ENCODE measurements at places on chromosomes 7 and 10. TPM values are rescaled to one million over a fixed set of nuclear protein-coding genes. Genes with fewer than 3 reads are reported as not detected.

GRCh38 chr10:102327002-102327401 is 68.5 kb upstream of the NFKB2 start:
- no peak for DNase-seq

The FAM20C gene
- 24.8 TPM for total RNA-seq

- DNase-seq: no peak
These were observed 2.2 kb downstream of the C10orf67 start for GRCh38 chr10:23342213-23342884.

DNA sequence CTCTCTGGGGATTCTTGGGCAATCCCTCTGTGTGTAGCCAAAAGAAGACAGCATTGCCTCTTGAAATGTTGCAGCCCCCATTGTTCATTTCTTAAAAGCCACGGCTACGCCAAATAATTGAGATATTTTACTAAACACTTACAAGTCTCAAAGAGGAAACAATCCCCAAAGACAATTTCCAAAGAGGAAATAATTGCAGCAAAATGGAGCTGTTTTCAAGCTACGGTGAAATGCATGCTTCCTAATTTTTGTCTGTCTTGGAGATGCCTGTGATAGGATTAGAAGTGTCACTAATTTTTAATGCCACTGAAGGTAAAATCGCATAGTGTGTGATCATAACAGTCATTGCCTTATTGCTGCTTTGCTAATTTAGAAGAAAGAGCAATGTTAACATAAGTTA is 72.9 kb upstream of the NAMPT start:
- DNase-seq: no peak

GRCh38 chr7:148838905-148839304 is 45.2 kb downstream of the EZH2 start:
- DNase-seq: no peak

The PTPRZ1 gene
- total RNA-seq: 230 TPM

The CYP3A4 gene
- total RNA-seq: not detected

GRCh38 chr7:29780346-29780745 is 26.0 kb upstream of the WIPF3 start:
- DNase-seq: no peak

The CYREN gene
- 70.6 TPM for total RNA-seq

GRCh38 chr10:48522011-48522765 is 82.7 kb downstream of the ARHGAP22 start:
- no peak for DNase-seq

DNA sequence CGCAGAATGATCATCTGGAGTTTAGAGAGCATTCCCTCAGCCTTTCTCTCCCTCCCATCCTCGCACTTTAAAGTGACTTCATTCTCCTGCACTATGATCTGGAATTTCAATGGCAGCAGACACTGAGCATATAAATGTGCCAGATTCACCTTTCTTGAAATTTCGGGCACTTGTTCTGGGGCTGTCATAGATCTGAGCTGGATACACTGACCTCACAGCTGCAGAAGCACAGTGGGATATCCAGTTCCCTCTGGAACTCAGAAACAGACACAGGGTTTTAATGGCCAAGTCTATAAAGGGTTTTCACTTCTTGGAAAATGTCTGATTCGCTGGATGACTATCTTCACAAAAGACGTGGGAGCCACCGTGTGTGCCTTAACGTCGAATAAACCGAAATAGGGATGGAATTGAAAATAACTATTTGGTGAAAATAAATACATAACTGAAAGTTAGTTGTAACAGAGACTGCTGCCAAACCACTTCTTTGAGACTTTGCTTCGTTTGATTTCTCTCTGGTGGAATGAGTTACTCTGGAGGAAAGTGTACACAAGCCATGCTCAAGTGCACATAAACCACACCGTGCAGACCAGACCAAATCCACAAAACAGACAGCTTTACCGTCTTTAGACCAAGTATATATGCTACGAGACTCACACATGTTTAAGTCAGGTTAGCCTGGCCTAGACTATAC is 126.1 kb downstream of the SVIL start:
- no peak for DNase-seq

The ITPRID1 gene
- 0.45 TPM for total RNA-seq

The NODAL gene
- 29.9 TPM for total RNA-seq

DNA sequence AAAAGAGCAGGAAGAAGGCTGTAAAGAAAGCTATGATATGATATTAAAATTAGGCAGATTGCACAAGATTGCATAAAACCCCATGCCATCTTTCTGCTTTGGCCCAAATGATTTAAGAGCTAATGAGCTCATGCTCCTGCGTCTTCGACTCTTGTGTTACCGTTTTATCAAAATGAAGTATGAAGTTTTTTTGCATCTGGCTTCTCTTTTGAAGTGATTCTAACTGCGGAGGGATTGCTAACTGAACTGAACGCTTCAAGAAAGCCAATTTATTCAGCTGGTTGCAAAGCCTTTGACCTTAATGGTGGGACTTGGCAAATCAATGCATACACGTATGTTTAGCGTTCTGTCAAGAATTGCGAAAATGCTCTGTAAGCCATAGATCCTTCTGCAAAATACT is 282.9 kb downstream of the TWIST1 start:
- no peak for DNase-seq

DNA sequence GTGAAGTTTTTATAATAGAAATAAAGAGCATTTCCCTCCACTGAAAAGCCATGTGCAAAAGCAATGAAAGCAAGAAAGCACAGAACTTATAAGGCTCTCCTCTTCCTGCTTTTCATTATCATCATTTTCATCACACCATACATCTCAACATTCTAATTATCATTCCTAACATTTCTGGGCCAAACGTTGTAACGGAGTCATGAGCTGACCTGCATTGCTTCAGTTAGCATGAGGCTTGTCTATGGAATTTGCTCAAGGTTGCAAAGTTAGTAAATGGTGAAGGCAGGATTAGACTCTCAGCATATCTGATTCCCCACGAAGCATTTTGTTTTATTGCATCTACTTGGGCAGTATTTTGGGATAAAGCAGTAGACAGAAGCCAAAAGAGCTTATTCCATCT is 11.4 kb downstream of the SCIN start:
- DNase-seq: no peak

The CALCR gene
- total RNA-seq: 1.4 TPM

DNA sequence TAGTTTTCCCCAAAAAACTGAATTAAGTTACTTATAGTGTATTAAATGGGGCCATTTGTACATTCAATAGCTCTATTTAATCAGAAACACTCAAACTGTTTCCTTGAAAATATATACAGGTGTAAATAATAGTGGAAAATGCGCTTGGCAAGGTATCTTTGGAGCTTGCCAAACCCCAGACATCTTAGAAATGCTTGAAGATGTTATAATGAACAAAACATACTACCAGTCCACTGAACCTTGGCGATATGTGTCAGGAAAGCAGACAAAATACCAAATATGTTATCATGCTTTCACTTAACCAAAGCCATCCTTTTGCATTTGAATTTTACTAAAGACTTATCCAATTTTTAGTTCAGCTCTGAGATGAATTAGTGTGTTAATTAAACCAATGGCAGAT is 352.7 kb upstream of the SEMA3A start:
- DNase-seq: no peak

DNA sequence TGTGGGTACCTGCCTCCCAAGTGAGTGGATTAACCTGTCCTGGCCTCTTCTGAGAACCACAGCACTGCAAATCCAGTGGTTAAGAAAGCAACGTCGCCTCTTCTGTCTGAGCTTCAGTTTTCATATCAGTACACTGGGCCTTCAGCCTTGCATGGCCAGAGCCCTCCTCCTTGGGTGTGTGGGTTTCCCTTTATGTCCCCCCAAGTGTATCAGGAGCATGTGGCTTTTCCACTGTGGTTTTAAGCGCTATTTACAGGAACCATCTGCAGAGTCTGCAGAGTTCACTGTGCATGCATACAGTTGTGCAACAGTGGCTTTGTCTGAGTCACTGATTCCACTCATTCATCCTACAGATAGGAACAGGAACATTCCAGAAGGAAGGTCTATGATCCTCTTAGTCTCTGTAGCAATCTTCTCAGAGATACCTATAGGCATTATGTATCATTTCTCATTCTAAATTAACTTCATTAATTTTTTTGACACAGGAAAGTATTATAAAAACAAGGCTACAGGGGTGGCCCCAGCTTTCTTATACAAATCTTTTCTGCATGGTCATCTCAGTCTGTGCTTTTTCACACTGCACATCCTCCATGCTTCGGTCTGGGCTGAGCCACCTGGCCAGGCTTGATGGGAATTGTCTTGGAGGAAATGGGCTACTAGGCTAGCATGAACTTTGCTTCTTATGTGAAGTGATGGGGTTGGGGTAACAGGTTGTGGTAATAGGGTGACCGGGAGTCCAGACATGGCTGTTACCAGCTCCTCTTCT is 17.1 kb downstream of the MBL2 start:
- no peak for DNase-seq

- no peak for DNase-seq
These were observed 143.2 kb downstream of the SRPK2 start for GRCh38 chr7:105245398-105246114.

DNA sequence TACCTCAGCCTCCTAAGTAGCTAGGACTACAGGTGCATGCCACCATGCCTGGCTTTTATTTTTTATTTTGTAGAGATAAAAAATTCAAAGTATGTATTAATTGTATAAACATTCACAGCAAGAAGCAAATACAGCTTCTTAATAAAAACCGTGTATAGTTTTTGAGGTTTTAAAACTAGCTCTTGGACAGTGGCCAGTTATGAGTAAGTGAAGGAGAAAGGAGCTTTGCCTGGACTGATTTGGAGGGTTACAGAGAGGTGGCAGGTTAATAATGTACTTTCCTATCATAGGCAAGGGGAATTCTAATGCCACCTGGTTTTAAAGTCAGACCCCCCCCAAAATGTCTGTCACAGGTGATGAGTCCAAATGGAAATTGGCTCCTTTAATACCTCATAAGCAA is 43.4 kb downstream of the ZNRF2 start:
- no peak for DNase-seq

GRCh38 chr7:18541871-18542212 is 46.3 kb downstream of the HDAC9 start:
- no peak for DNase-seq

GRCh38 chr7:26507108-26507987 is 215.7 kb downstream of the SNX10 start:
- DNase-seq: no peak

- peak; percentile 83 for DNase-seq
These were observed 621.2 kb downstream of the SDK1 start for GRCh38 chr7:3922175-3922635.

The MMP21 gene
- not detected for total RNA-seq

The FBXO24 gene
- 2.4 TPM for total RNA-seq

The NXPH1 gene
- total RNA-seq: 5.2 TPM

- DNase-seq: no peak
These were observed 902 bp upstream of the CLDN15 start for GRCh38 chr7:101238226-101239182.

DNA sequence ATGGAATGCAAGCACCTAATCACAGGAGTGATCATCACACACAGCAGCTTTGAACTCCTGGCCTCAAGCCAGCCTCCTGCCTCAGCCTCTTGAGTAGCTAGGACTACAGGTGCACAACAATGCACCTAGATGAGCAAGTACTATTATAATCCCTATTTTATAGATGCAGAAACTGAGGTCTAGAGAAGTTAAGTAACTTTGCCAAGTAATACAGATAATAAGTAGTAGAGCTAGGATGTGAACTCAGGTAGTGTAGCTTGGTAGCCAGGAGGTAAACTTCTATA is 33.7 kb downstream of the DNAJC12 start:
- no peak for DNase-seq

The OR2A1 gene
- 0.10 TPM for total RNA-seq

The CPN1 gene
- not detected for total RNA-seq

The FKBP6 gene
- total RNA-seq: not detected

GRCh38 chr10:125881192-125881591 is at the start of gene DHX32:
DHX32 (minus strand) TSS chr10:125881292; CDS start chr10:125880824, 468 bp downstream.
- DNase-seq: peak; percentile 91

DNA sequence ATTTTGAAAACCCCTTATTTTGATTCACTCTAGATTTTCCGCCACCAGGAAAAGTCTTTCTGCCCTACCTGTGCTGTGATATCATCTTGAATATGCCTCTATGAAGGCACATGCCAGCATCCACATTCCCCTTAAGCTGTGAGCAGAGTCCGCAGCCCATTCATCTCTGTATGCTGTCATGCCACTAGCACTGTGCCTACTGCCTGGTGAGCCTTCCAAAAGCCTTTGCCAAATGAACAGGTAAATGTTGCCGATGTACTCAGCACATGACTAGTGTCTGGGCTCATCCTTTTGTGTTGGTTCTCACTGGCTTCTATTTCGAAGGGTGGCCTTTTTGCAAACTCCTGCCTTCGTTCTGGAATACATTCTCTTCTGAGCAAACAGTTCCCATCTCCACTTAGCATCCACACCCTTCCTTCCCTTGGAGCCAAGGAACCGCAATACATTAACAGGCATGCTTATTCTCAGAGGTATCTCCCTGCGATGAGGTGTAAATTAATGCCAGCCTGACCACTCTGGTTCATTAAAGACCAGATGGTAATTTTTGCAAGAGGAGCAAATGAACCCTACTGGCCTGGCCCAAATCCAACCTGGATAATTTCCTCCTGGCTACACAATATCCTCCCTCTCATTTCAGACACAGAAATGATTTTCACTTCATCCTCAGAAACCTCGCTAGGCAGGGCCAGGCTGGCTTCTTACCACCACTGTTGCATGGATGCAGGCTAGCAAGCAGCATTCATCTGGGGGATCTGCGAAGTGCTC is 339.7 kb upstream of the NFE2L3 start:
- no peak for DNase-seq

GRCh38 chr10:100334762-100335161 is 4.7 kb upstream of the PKD2L1 start:
- DNase-seq: no peak

The SLC13A1 gene
- total RNA-seq: not detected

DNA sequence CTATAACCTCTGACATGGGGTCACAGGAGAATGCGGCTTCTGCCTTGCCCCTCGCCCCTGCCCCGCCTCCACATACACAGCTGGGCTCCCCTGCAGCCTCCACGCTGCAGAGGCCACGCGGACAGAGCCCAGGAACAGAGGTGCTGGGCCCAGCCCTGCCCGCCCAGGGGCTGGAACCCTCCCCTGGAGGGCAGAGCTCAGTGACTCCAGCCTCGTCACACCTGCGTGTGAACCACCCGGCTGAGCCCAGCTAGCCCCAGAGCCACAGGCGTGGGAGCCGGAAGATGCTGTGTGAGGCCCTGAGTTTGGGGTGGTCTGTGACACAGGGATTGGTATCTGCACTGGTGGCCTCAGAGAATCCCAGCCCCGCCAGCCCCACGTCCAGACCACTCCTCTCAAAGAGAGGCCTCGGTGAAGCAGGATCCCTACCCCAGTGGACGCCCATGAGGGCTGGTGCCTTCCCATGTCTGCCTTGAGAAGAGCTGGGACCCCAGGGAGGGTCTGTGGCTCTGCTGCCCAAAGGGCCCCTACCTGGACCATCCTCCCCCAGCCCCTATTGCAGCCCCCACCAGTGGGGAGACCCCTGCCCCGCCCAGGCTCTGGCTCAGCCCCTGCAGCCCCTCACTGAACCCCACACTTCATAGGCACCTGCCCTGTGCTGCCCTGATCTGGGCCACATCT is 8.1 kb upstream of the ADAP1 start:
- no peak for DNase-seq

The COL1A2 gene
- total RNA-seq: 61.6 TPM
